ENCODE measurements at places on chromosomes 7 and 10. TPM values are rescaled to one million over a fixed set of nuclear protein-coding genes. Genes with fewer than 3 reads are reported as not detected.

VWDE gene
- not detected for total RNA-seq

HABP2 gene
- total RNA-seq, result not detected

REEP3 gene
- 18.2 TPM for total RNA-seq

MRPS24 gene
- total RNA-seq, result 167 TPM

DPYSL4 gene
- 42.8 TPM for total RNA-seq

GRCh38 chr7:1531979-1532455 lies 1.5 kb downstream of the MAFK start:
- DNase-seq, result no peak

- DNase-seq, result no peak
Observed at GRCh38 chr7:39589323-39590111, 23.3 kb downstream of the YAE1 start.

GRCh38 chr7:134696261-134696660 lies 49.6 kb downstream of the BPGM start:
- DNase-seq, result no peak

GRCh38 chr10:16570731-16571130 lies 49.1 kb upstream of the C1QL3 start:
- no peak for DNase-seq

DNA sequence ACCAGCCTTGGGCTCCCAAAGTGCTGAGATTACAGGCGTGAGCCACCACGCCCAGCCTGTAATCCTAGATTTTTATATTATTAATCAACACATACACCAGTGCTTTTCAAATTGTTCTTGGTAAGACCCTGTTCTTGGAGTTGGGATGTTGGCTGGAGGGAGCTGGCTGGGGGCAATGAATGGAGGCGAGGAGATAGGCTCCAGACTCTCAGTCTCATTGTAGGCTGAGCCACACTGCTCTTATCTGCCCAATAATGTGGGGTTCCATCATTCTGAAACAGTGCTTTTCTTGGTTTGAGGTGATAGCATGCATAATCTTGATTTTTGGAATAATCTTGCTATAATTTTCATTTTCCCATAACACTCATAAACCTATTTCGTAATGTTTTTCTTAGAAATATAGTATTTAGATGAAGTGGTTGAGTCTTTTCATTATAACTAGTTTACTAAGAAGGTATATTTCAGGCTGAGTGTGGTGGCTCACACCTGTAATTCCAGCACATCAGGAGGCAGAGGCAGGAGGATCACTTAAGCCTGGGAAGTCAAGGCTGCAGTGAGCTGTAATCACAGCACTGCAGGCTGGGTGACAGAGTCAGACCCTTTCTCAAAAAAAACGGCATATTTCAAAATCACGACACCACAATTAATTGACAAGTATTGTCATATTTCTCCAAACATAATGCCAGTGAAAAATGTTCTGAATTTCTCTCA lies 65.1 kb upstream of the LYZL2 start:
- DNase-seq, result no peak

- no peak for DNase-seq
Observed at GRCh38 chr10:132551808-132552130, 14.2 kb downstream of the INPP5A start.

- no peak for DNase-seq
Observed at GRCh38 chr7:84088802-84089201, 105.8 kb downstream of the SEMA3A start.

DNA sequence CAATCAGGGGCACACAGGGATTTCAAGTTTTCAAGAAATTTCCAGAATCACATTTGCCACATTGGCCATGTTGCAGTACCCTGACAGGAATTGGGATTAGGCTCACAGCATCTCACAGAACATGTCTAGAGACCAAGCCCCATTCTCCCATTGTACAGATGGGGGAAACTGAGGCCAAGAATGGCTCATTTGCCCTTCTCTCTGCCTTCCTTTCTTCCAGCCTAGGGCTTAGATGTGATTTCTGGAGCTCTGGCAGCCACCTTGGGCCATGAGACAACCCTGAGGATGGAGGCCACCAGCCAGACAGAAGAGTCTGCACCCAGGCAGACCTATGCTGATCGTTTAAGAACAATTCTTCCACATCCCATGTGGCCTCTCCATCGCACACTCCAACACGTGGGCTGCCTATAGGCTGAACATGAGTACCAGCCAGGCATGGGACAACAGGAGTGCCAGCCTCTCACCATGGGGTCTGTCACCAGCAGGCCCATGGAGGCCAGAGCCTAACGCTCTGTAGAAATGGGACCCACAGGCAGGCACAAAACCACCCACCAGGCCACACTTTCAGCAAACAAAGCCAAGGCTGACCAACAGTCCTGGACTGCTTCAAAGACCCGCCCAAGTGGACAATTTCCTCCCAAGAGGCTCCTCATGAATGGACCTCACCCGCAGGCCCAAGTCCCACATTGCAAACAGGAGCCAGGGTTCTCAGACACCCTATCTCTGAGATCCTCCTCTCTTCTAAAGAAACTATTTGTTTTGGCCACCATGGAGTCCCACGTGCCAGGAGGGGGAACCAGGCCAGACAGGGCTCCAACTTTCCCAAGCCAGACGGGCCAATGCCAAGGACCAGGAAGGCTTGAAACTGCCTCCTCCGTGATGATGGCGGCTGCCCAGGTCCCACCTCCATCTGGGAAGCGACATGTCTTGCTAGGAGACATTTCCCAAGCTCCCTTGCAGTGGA lies 20.7 kb downstream of the PDGFA start:
- peak; percentile 22 for DNase-seq

DNA sequence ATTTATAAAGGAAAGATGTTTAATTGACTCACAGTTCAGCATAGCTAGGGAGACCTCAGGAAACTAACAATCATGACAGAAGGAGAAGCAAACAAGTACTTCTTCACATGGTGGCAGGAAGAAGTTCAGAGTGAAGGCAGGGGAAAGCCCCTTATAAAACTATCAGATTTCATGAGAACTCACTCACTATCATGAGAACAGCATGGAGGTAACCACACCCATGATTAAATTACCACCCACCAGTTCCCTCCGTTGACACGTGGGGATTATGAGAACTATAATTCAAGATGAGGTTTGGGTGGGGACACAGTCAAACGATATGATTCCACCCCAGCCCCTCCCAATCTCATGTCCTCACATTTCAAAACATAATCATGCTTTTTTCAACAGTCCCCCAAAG lies 124.2 kb upstream of the PCGF5 start:
- DNase-seq, result no peak

DNA sequence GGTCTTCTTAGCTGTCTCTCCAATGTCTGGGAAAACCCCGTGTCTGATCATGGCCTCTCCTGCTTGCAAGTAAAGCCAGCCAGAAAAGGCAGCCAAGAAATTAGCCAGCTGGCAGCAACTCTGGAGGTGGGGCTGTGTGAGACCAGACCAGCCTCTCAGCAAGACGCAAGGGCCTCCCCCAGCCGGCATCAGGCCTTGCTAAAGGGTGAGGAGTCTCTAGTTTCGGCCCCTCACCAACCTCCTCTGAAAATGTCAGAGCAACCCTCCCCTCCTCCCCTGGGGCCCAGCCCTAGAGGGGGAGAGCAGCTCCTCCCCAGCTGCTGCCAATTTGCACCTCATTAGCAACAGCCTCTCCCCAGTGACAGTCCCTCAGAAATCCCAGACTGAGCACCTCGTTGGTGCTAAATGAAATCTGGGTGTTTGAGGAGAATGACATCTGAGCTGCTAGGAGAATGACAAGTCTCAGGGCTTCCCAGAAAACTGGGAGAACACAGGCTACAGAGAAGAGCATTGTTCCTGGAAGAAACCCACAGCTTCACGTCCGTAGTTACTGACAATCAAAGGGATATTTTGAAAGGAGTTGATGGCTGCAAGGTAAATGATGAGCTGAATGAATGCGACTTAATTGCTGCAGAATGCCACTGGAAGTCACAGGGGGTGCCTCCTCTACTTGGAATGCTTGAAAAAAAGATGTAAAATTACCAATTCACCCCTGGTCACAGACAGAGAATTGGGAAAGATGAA lies 25.9 kb downstream of the DGKI start:
- DNase-seq, result peak; percentile 72

DNA sequence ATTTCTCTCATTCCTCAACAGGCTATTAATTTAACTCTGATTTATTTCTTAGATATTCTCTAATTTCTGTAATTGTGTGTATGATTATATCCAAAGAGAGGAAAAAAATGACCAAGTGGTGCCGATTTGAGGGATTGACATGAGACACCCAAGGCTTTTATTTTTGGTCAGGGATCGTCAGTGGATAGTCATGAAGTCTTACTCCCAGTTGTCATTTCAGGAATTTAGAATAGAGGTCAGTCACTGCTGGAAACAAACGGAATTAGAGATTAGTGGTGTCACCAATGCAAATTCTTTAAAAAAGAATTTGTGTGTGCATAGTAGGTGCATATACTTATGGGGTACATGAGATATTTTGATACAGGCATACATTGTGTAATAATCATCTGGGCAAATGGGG lies 26.8 kb upstream of the AGR3 start:
- DNase-seq, result no peak

- DNase-seq, result no peak
Observed at GRCh38 chr7:104252409-104253134, 44.8 kb upstream of the ORC5 start.
